H1 (cell line): ENCODE measurements at places on chromosomes 6 and 20.

DNA sequence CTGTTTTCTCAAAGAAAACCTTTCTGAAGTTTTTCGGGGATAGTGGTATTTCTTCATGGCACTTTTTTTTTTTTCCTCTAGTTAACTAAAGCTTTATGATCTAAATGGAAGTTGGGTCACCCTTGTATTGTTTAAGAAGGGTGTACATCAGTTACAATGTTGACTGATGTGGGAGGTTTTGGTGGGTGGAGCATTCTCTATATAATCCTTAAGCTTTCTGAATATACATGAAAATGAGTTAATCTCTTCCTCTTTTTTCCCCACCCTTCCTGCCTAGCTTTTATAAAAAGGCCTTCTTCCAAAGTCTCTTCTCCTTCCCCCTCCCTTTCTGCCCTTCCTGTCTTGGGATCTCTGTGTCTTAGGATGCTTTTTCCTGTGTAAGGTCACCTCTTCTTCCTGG lies 47.2 kb downstream of the DHX35 start:
- DNase-seq, result no peak

GRCh38 chr6:31851485-31851832 lies 11.2 kb downstream of the NEU1 start:
- no peak for DNase-seq

GRCh38 chr20:40176098-40176841 lies 512.8 kb downstream of the MAFB start:
- DNase-seq, result no peak

- DNase-seq, result no peak
These were observed 25.6 kb downstream of the NDUFAF5 start for GRCh38 chr20:13810446-13810845.

DNA sequence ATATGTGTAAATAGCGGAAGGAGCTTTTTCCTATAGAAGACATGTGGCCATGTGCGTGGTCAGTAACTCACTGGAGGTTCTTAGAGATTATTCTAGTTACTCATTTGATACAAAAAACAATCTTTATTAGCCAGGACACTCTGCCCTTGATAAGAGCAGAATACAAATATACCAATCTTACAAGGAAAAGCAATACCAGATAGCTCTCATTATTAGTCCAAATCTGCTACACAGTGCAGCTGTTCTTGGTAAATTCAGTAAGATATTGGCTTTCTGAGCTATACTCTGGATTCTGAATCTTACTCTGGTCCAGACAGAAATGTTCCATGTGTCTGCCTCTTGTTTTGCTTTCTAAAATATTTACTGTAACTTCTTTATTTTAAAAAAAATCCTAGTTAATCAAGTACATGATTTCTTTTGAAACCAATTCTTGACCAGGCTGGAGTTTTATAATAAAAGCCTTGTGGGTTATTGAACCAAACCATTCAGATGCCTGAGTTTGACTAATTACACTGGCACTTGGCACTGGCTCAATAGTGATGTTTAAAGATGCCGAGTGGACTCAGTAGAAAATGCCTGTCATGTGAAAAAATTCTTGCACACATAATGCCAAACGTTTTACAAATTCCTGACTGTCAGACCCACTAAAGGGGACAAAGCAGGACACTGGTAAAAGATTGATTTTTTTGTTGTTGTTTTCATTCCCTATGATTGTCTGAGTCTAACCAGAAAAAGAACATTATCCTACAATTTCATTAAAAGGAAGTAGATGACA lies 242.8 kb upstream of the TCF21 start:
- no peak for DNase-seq

DNA sequence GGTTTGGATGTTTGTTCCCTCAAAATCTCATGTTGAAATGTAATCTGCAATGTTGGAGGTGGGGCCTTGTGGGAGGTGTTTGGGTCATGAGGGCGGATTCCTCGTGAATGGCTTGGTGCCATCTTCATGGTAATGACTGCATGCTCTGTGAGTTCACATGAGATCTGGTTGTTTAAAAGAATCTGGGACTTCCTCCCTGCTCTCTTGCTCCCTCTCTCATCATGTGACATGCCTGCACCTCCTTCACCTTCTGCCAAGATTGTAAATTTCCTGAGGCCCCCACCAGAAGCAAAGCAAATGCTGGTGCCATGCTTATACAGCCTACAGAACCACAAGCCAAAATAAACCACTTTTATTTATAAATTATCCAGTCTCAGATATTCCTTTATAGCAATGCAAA lies 250.3 kb upstream of the PLN start:
- no peak for DNase-seq
